G401 (cell line): ENCODE measurements at places on chromosomes 5 and 9. TPM values are rescaled to one million over a fixed set of nuclear protein-coding genes. Genes with fewer than 3 reads are reported as not detected.

DNA sequence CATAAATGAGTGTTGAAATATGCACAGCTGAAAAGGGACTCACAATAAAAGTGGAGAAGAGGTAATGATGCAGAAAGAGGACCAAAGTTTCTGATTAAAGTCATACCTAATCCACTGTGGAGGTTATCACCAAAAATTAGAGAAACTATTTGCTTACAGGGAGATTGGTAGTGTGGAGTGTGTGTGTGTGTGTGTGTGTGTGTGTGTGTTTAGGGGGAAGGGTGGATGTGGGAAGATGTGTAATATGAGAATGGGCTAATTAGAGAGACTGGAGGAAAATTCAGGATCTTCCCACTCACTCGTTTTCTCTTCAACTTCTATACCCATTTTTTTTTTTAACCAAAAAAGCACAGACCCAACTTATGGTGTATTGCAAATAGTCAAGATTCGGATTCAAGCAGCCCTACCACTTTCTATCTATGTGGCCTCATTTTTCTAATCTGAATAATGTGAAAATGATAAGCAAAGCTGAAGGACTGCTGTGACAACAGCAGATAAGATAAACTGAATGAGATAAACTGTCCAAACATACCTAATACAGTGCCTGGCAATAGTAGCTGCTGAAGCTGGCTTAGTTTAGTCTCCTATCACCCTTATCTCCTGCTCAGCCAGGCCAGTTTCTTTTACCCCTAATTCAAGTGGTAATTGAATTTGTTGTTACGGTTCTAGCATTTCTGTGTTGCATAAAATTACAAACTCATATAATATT lies 501.1 kb downstream of the KDM4C start:
- DNase-seq: no peak

- no peak for DNase-seq
These were observed 1.9 kb downstream of the DAPK1 start for GRCh38 chr9:87499424-87500017.

- DNase-seq: peak; percentile 7
These were observed 6.6 kb downstream of the NINJ1 start for GRCh38 chr9:93127395-93127911.

DNA sequence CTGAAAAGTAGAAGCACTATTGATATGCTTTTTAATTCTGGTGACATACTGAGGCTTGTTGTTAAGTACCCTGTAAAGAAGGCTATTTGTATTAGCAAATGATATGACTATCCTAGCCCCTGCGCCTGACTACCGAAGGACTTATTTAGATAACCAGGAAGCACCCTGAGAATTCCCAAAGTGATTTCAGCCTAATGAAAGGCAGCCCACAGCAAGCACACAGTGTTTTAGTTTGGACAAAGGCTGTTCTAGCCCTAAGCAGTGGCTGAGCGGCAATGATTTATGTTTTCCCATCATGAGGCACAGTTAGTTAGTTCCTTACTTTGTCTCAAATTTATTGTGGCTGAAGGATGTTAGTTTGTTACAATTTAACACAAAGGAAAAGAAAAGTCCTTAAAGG lies 235.3 kb downstream of the KCTD16 start:
- no peak for DNase-seq

DNA sequence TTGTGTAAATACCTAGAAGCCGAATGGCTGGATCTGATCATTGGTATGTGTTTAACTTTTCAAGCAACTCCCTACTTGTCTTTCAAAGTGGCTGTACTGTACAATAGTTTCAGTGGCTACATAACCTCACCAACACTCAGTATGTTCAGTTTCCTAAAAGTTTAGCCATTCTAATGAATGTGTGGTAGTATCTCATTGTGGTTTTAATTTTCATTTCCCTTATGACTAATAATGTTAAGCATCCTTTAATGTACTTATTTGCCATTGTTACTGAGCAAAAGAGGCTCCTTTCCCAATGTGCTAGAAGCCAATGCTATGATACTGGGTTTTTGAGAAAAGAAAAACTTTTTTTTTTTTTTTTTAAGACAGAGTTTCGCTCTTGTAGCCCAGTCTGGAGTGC lies 27.8 kb upstream of the ALDOB start:
- DNase-seq: no peak

- no peak for DNase-seq
These were observed 263.6 kb downstream of the FANCC start for GRCh38 chr9:95053611-95054570.

GRCh38 chr5:150077060-150077459 lies 9.3 kb downstream of the CSF1R start:
- no peak for DNase-seq

- no peak for DNase-seq
These were observed 156.0 kb upstream of the CDKN2B start for GRCh38 chr9:22165144-22165543.

DNA sequence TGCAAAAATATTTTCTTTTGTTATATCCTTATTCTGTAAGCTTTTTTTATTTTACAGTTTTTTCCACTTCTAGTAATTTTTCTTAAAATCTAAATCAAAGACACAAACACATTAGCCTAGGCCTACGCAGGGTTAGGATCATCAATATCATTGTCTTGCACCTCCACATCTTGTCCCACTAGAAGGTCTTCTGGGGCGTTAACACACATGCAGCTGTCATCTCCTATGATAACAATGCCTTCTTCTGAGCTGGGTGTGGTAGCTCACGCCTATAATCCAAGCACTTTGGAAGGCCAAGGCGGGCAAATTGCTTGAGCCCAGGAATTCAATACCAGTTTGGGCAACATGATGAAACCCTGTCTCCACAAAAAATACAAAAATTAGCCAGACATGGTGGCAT lies 78.9 kb upstream of the LRRC70 start:
- no peak for DNase-seq

- DNase-seq: no peak
These were observed 165.9 kb downstream of the ALDH1A1 start for GRCh38 chr9:72786948-72787347.

DNA sequence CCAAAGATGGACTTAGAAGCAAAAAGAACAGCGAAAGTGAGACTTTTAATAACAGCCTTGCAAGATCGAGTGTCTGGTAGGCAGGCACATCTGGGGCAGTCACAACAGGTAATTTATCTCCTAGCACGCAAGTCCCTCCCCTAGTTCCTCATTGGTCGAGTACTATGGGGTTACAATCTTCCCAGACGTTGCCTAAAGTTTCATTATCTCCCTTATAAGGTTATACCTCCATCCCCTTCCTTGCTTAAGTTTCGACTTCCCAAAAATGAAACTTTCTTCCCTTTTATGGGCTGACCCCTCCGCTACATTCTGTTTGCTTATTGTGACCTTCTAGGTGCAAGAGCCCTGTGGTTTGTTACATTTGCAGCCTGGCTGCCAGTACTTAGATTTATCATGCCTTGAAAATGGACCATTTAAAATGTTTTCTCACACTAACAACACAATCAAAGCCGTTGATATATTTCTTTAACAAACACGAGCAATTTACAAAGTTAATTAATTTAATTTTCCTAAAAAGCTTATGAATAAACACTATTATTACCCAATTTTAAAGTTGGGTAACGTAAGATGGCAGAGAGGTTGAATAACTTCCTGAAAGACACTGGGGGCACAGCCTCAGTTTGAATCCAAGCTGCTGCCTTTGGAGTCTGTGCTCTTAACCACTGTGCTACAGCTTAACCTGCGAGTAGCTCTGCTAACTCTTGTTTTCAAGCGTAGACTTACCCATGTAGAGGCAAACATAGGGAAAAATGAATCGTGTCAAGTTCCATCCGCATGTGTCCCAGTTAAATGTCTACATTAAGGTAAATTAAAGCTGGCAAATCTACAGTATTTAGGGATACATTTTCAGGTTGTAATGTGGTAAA lies 91.7 kb downstream of the EDIL3 start:
- DNase-seq: no peak

DNA sequence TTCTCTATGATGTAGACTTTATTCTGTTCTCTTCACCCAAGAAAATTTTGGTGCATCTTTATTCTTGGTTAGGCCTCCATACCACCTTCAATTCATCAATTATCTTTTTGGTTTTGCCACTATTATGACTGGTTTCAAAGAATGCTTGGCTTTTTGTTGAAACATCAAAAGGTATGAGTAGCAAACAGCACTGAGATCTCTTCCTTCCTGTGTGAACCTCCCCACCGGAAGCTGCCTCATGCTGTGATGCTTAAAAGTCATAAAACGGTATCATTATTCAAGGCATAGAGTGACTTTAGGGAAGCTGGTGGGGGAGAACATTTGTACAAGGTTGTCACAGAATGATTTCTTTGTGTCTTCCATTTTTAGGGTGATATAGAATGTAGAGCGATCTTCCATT lies 70.6 kb downstream of the IQGAP2 start:
- DNase-seq: no peak

DNA sequence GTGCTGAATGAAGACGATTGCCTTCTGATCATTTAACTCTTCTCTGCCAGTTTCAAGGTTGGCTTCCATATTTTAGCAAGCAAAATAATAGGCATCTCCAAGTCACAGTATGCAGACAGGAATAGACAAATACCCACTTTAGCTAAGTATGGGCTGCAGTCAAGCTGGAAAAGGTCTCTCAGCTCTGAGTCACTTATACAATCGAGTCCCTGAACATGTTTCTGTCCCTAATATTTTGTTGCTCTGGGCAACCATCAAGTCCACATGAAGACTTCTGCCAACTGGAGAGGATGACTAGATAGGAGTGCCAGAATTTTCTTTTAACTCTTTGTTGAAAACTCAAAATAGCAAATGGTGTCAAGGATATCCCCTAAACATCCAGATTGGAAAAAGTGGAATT lies 575.3 kb downstream of the RAB3C start:
- no peak for DNase-seq

DNA sequence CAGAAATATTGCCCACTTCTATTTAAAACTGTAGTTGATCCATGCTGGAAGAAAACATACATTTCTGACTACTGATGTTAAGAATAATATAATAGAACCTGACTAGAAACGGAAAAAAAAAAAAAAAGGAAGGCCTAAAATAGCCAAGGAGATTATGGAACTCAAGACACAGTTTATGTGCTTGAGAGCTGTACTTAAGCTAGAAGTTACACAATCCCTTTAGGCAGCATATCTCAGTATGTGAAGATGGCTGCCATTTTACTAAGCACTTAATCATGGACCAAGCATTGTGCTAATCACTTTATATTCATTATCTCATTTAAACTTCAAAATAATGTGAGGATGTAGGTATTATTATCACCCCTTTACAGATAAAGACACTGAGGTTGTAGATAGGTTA lies 73.0 kb upstream of the NR4A3 start:
- DNase-seq: no peak

DNA sequence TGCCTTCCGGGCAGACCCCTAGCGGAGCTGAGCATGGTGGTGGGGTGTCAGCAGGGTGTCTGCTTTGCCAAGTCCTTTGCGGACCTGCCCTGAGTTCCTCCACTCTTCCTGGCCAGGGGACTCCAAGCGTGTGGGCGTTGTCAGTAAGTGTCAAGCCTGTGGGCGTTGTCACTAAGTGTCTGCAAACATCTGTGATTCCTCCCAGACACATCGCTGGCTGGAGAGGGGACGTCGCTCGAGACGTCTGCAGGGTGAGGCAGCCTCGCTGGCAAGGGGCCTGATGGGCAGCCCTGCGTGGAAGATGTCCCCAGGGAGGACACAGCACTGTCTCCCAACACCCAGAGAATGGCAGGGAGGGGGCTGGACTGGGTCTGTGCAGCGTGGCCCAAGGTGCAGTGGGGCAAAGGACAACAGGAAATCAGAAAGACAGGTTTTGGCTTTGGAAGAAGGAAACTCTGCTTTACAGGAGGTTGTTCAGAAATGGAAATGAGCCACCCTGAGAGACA lies 28.8 kb downstream of the ADAMTSL2 start:
- no peak for DNase-seq

GRCh38 chr9:36827593-36827992 lies 206.5 kb downstream of the PAX5 start:
- DNase-seq: no peak

- DNase-seq: no peak
These were observed 2.3 kb downstream of the DCANP1 start for GRCh38 chr5:135444881-135445280.

DNA sequence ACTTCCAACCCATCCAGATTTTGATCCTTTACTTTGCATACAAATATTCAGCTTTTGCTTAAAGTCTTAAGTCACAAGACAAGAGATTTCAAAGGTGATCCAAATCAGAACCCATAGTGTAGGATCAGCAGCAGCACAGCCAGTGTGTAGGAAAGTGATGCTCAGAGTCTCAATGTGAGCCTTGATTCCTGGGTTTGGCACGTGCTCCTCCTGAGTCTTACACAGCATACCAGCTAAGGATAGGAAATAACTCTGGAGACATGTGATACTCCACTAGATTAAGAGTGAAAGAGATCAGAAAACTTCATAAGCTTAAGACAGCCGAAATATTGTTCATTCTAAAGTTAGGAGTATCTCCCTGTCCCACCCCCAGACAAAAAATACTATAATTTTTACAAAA lies 344.9 kb downstream of the SEMA5A start:
- DNase-seq: no peak

DNA sequence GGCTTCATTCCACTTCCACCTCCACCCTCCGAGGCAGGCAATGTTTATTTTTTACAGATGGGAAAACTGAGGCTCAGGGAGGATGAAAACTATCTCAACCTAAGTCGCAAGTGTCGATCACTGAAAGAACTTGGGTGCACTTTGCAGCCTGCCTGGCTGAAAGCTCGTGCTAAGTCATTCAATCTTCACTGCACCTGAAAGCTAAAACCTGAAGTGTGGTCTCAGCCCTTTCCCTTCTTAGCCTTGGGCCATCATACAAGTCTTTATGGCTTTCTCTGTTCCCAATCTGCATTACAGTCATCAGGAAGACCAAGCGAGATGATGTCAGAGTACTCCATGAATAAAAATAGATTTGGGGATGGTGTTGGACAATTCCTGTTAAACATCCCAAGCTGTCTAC lies 1.0 kb upstream of the TNFSF8 start:
- no peak for DNase-seq

GRCh38 chr9:124254261-124254682 lies 3.5 kb upstream of the NEK6 start:
- no peak for DNase-seq

- DNase-seq: no peak
These were observed 1578.8 kb upstream of the WWC1 start for GRCh38 chr5:166712447-166713185.

Gene OR1J2
- total RNA-seq: not detected in 2 replicates

Gene GAS1
- not detected in 2 replicates for total RNA-seq

Gene CCNO
- total RNA-seq: 0.74 and 3.8 TPM in 2 replicates

Gene PRSS3
- total RNA-seq: not detected in 2 replicates

Gene CCL21
- total RNA-seq: not detected in 2 replicates

Gene RAD17
- 17.4 and 19.3 TPM in 2 replicates for total RNA-seq

Gene RGS7BP
- not detected in 2 replicates for total RNA-seq

Gene FBXL7
- total RNA-seq: not detected in 2 replicates

Gene NTNG2
- 0.14 and 0.37 TPM in 2 replicates for total RNA-seq

Gene BSPRY
- total RNA-seq: 0.64 TPM in 1 of 2 replicates, not detected in the other

Gene TXNDC8
- not detected in 2 replicates for total RNA-seq
